Upper lobe of left lung (tissue), 6 donors: ENCODE measurements at places on chromosomes 2 and 18. TPM values are rescaled to one million over a fixed set of nuclear protein-coding genes. Genes with fewer than 3 reads are reported as not detected.

GRCh38 chr2:45014016-45014702, 4.9 kb upstream of the SIX2 start:
- peak; percentile 47 for DNase-seq

GRCh38 chr2:11742317-11742701, 4.1 kb upstream of the LPIN1 start:
- DNase-seq = no peak

- no peak for DNase-seq
Measured at GRCh38 chr18:43869451-43870008, 592.2 kb upstream of the SYT4 start.

DNA sequence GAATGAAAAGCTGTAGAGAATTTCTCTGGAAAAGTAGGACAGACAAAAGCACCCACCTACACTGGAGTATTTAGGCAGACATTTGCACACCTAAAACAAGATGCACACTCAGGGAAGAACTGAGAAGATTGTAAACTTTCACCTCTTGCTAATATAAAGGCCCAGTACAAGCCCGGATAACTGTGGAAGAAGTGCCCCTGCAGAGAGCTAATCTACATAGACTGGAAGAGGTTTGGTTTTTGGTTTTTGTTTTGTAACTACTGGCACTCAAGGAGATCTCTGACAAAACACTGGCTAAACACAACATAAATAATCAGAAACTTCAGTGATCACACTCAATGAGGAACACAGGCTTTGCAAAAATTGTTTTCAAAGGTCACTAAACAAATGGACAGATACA, 782.2 kb upstream of the SLC8A1 start:
- no peak for DNase-seq

The GPR75 gene
- total RNA-seq = 1.6 TPM

GRCh38 chr2:185335879-185336278, 402.7 kb upstream of the FSIP2 start:
- no peak for DNase-seq
